GM12892 (cell line): ENCODE measurements at places on chromosomes 2 and 18.

DNA sequence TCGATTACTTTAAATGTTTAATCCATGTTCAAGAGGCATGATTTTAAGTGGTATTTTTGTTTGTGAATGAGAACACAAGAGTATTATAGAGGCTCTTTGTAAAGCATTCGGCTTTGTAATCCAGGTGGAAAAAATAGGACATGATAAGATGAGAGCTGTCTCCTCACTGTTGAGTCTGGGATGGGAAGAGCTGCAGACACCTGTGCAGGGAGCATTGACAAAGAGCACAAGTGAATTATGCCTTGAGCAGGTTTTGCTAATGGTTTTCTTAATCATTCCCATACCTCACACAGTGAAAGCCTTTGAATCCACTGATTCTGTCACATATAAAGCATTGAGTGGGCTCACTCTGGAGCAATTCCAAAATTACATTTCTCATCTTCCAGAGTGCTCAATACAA lies 9.6 kb downstream of the COL6A3 start:
- DNase-seq: no peak

DNA sequence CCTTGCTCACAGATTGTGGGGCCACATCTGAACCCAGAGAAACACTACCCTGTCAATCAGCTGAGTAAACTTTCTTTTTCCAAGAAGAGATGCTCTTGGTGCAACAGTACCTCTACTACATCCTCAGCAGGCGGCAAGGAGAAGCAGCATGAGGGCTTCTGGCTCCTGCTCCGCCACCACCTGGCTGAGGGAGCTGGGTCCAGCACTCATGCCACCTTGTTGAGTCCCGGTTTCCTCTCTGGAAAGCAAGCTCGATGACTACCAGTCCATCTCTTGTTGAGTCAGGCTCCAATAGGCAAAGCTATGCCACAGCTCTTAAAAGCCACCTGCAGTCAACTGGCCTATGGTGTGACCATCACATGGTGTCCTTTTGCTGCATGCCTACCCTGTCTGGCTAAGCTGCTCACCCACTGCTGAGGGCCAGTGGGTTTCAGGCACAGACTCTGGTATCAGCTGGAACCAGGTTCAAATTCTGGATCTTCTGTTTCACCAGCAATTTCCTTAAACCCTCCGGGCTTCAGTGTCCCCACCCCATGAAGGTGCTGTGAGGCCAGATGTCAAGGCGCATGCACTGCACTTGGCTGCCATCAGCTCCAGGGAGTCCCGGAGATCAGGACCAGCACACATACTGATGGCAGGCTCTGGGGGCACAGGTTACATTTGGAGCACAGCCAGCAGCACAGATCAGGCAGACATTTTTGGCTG lies 42.5 kb upstream of the ACAA2 start:
- no peak for DNase-seq

DNA sequence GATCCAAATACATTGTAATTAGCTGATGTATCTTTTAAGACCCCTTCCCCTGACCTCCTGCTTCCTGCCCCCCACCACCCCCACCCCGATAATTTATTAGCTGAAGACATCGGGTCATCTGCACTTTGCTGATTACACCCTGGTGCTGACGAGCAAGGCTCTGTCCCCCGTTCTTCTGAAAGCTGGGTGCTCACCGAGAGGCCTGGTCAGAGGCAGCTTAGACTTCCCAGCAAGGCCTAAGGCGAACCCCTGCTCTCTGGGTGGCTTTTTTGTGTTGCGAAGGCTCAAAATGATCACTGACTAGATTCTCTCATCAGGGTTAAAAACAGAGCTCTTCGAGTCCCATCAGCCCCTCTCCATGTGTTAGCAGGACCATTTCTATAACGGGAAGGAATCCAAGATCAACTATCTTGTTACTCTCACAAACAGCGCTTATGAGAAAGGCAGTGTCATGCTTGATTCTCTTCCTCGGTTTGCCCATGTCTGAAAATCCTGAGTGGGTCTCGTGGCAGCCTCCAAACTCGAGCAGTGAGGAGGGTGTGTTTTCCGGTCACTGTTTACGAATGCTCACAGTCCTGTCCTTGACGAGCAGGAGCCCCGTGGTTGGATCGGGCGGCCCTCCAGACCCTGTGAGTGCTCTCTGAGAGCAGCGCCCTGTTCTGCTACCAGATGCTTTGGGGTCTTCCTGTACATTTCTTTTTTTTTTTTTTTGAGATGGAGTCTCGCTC lies 201.6 kb downstream of the HDAC4 start:
- no peak for DNase-seq

GRCh38 chr18:26863122-26863879 lies 2.2 kb downstream of the AQP4 start:
- no peak for DNase-seq
